ENCODE measurements at places on chromosomes 6 and 20.

- DNase-seq = no peak
These were observed 6.9 kb upstream of the RNF144B start for GRCh38 chr6:18380158-18380836.

DNA sequence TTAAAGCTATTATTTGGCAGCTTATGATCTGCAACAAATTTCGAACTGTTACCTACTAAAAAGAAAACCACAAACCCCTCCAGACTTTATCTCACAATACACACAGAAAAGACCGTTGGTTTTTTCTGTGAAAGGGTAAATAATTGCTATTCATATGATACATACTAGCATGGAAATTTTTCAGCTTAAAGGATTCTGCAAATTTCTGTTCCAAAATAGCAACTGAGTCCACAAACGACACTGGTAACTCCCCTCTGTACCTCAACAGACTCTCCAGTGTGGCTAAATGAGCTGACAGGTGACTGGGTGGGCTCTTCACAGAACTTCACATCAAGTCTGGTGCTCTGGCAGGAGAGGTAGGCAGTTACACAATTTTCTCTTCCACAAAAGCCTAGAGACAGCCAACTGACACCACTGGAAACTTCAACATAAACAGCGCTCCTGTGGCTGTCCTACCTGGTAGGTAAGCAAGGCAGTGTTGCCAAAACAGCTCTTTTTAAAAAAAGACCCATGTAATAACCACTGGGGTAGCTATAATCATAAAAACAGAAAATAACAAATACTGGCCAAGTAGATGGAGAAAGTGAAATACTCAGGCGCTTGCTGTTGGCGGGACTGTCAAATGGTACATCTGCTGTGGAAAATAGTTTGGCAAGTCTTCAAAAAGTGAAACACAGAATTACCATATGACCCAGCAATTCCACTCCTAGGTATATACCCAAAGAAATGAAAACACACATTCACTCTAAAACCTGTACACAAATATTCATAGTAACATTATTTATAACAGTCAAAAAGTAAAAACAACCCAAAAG is 37.8 kb downstream of the ELOVL5 start:
- DNase-seq = no peak

- no peak for DNase-seq
These were observed 14.3 kb downstream of the KIF13A start for GRCh38 chr6:17972978-17973622.

DNA sequence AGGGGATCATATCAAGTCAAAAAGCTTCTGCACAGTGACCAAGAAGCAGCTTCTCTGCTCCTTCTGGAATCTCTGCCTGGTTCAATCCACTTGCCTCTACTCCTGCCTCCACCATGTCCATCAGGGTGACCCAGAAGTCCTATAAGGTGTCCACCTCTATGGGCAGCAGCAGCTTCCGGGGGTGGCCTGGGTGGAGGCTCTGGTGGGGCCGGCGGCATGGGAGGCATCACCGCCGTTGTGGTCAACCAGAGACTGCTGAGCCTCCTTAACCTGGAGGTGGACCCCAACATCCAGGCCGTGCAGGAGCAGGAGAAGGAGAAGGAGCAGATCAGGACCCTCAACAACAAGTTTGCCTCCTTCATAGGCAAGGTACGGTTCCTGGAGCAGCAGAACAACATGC is 159.3 kb downstream of the PRKN start:
- DNase-seq = no peak

- DNase-seq = no peak
These were observed 20.7 kb upstream of the BPI start for GRCh38 chr20:38283236-38283635.

- DNase-seq = no peak
These were observed 17.0 kb downstream of the GLP1R start for GRCh38 chr6:39065561-39065960.

- DNase-seq = no peak
These were observed 10.7 kb upstream of the TP53INP2 start for GRCh38 chr20:34693414-34693813.

DNA sequence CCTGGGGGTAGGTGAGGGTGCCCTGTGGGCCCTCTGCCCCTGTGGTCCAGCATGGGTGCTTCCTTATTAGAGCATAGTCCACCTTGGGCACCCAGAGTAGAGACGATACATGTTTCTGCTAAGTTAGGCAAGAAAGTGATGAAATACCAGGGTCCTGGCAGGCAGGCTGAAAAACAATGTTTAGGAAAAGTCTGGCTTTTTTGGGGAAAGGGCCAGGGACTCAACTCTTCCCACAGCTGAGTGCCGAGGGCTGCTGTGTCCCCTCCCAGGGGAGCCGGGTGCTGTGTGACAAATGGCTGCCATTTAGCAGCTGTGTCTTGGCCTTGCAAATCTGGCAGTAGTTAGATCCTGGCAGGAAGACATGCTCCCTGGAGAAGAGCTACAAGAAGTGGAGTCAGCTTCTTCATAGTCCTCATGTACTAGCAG is 61.5 kb downstream of the RREB1 start:
- DNase-seq = no peak

- DNase-seq = no peak
These were observed 109.9 kb upstream of the TIAM2 start for GRCh38 chr6:154885214-154885613.

DNA sequence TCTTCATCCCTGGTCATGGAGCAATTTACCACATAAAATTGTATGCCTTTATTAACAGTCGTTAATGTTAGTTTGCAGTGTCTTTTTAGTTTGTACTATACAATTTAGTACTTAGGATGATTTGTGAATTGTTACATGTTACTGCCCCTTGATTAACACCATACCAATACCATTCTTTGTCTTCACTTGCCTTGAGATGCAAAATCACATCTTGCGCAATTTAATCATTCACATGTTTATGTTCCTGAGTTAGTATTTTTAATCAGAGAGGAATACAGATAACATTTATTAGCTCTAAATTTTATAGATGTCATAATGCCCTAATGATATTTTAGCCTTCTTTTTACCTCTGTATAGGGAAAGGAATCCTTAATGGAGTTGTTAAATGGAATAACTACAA is 114.1 kb downstream of the SCAF8 start:
- no peak for DNase-seq

DNA sequence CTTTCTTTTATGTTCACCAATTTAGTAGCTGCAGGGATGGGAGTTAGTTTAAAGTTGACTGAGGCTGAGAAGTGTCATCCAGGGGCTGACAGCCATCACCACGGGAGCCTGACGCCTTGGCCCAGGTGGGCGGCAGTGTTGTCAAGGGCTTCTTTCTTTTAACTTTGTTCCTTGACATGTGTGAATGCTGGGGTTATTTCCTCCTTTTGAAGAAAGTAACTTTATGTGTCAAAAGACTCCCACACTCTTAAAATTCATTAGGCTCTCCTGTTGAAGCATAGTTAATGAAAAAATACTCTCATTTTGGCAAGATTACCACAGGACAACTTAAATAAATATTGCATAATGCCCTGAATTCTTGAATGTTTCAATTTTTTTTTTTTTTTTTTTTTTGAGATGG is 50.0 kb downstream of the SASH1 start:
- no peak for DNase-seq

DNA sequence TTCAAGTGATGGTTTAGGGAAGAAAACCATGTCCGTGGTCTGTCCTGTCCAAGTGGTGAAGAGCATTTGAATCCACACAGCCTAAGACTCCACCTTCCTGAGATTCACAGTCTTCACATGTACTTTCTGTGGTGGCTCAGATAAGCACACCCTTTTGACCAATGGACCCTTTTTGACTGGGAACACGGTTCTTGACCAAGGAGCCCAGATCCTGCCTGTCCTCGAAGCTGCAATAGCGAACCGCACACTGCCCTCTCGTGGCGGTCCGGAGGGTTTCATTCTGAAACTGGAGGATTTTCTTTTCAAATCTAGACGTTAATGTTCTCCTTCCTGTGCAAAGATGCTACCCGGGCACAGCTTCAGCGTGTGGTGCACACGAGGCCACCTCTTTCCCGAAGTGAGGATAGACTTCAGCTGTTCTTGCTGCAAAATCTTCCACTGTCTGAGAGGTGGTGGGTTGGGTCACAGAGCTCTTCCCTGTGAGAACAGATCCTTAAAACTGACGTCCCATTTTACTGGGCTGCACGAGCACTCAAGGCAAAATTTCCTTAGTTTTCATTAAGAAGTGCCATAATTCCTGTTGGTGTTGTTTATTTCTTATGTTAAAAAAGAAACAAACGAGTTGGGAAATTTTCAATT is 90.5 kb downstream of the SYNJ2 start:
- DNase-seq = peak; percentile 69

DNA sequence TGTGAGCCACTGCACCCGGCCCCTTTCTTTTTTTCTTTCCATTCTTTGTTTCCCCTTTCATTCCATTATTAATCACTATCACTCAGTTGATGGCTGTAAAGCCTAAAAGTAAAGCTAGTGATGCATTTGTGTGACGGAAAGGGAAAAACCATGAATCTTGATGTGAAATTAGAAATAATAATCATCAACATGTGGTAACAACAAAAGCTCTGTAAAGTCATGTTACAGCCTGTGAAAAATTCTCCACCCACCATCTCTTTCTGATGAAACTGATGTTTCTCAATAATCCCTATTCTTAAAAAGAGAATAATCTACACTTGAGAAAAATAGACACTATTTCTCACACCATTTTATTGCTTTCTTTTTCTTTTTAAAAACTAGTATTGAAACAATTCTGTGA is 80.0 kb downstream of the CRYBG1 start:
- no peak for DNase-seq

- DNase-seq = no peak
These were observed 857 bp downstream of the TAP2 start for GRCh38 chr6:32837651-32838113.

GRCh38 chr6:29547573-29547972 is 12.0 kb downstream of the UBD start:
- no peak for DNase-seq

DNA sequence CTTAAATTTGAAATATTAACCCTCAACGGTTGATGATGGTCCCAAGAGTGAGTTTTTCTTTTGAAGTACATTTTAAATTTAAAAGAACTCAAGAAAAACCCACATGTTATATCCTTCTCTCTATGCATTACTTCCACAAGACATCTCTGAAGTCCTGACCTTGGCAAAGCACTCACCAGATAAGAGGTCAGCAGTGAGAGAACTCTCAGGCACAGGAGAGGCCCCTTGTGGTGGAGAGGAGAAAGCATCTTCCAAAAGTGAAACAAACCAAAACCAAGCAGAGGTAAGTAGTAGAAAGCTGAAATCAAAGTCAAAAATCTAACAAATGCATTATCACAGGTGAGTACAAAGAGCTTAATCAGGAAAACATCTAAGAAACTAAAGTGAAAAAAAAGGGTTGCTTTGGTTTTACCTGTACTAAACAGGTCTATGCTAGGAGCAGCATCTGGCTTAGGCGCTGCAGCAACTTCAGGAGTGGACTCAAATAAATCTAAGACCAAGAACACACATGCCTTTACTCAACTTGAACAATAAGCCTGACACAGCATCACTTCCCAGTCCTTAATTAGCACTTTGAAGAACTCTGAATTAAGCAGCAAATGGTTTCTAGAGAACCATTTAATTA is 80.5 kb downstream of the PRSS35 start:
- no peak for DNase-seq

DNA sequence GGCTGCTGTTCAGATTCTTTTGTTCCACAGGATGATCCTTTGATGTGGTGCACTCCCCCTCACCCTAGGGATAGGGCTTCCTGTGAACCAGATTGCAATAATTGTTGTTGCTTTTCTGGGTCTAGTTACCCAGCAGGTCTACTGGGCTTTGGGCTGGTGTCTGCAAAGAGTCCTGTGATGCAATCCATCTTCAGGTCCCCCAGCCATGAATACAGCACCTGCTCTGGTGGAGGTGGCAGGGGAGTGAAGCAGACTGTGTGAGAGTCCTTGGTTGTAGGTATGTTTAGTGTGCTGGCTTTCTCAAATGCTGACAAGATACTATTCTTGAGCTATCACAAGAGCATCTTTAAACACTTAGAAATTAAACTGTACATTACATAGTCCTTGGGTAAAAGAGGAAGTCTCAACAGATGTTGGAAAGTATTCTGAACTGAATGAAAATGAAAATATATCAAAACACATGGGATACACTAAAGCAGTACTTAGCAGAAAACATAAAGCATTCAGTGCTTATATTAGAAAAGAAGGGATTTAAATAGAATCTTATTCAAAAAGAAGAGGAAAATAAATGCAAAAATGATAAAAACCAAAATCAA is 49.1 kb upstream of the CCR6 start:
- no peak for DNase-seq

- no peak for DNase-seq
These were observed 18.8 kb downstream of the HEBP2 start for GRCh38 chr6:138422861-138423260.

DNA sequence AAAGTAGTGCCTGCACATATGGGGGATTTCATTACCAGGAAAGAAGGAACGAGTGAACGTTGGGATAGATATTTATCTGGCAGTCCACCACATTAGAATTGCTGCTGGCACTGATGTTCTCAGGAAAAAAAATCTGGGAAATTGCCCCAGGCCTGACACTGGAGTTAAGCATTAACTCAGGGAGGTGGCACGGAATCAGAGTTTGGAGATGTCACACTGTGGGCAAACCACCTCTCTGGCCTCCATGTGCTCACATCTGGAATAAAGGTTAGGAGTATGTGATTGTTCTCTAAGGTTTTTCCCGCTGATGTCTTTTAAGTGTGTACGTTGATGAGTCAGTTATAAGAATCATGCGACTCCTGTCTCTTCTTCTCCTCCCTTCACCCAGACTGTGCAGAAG is 7.9 kb downstream of the TGM3 start:
- no peak for DNase-seq

DNA sequence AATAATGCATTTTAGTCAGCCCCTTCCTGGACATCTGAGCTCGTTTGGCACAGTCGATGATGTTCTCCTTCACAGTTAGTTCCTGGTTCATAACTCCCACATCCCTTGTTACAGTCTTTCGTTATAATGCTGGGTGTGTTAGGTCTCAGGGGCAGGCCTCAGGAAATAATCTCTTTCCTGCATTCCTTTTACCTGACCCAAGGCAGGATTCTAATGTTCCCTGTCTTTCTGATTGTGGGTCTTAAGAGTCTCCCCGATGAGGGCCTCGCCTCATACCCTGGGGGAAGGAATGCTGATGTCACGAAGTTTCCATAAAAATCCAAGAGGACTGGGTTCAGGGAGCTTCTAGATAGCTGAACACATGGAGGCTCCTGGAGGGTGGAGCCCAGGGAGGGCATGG is 104.0 kb upstream of the CARMIL1 start:
- no peak for DNase-seq

- no peak for DNase-seq
These were observed 10.6 kb downstream of the MTCH1 start for GRCh38 chr6:36975231-36976006.

DNA sequence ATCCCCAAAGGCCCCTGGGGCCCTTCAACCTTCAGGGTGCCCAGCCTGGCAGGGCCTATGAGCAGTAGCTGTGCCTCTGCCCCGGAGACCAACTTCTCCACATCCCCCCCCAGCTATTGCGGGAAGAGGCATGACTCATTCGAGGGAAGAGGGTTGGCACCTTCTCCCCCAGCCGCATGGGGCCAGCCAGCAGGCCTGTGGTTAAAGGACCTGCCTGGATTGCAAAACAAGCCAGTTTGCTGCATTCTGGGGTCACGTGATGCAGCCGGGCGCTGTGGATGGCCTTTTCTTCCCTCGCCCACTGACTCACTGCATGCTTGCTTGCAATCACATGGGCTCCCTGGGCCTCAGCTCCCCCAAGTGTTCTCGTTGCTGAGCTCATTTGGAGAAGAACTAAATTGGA is 182.5 kb downstream of the MAFB start:
- DNase-seq = no peak

All from activated CD4-positive, CD25-positive, alpha-beta regulatory T cell treated with anti-CD3 and anti-CD28 coated beads, Interleukin-2, amount 50 U/mL, for 72 hours (primary cell).